ENCODE measurements at places on chromosomes 5 and 9. TPM values are rescaled to one million over a fixed set of nuclear protein-coding genes. Genes with fewer than 3 reads are reported as not detected.

DNA sequence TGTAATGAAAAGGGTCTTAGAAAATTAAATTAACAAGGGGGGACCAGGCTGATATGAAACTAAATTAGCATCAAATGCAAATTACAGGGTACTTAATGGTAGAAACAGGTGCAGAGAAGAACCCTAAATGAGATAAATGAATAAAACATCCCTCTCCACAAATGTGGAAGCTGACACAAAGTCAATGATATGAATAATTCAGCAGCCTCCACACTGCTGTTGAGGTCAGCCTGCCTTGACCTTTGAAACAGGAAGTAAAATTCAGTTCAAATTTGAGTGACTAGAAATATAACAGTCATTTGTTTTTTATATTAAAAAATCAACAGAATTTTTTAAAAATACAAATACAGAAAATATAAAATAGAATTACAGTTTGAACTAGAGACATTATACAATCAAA is 40.0 kb downstream of the EBF1 start:
- no peak for DNase-seq

GRCh38 chr5:36683821-36684434 is 77.5 kb downstream of the SLC1A3 start:
- peak; percentile 44 for DNase-seq

DNA sequence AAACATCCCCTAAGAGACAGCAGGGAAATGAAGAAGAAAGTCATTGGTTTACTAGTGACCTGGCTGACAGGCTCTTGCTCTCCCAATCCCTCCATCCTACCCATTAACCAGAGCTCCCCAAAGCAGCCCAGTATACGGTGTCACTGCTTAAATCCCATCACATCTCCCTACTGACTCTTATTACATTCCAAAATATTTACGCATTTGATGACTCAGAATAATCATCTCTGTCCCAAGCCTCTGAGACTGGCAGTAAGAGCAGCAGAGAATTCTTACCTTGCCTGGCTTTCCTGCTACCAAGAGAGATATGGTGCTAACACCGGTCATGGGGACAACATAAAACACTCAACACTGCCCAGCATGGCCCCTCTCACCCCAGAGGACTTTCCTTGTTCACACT is 20.2 kb upstream of the WHRN start:
- no peak for DNase-seq

DNA sequence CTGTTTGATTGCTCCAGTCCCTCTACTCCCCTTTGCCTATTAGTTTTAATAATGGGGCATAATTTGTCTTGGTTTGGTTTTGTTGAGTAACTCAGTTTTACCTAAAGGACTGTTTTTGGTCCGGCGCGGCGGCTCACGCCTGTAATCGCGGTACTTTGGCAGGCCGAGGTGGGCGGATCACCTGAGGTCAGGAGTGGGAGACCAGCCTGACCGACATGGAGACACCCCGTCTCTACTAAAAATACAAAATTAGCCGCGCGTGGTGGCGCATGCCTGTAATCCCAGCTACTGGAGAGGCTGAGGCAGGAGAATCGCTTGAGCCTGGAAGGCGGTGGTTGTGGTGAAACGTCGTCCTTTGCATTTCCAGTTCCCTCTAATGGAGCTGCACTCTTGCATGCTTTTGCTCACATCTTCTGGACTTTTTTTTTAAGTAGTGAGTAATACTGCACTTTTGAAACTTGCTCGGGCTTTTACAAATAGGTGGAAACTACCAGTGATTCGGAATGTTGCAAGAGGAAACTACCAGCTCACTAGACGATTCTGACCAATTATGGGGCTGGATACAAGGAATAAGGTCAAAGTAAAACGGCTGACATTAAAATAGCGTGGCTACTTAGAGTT is 721 bp upstream of the MAML1 start:
- no peak for DNase-seq

DNA sequence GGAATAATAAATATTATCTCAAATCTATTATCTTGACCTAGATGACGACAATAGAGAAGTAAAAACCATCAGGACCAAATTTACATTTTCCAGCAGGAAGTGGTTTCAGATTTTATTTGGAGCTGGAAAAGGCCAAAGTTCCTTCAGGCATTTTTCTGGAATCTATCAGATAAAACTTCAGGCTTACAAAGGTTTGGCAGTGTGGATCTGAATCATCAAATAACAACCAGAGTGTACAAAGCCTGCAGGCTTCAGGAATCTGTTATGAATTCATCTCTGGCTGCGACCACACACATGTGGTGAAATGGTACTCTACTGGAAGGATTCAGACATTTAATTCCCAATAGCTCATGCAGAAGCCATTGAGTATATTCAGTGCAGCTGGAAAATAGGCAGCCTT is 726.4 kb upstream of the GRAMD2B start:
- no peak for DNase-seq

DNA sequence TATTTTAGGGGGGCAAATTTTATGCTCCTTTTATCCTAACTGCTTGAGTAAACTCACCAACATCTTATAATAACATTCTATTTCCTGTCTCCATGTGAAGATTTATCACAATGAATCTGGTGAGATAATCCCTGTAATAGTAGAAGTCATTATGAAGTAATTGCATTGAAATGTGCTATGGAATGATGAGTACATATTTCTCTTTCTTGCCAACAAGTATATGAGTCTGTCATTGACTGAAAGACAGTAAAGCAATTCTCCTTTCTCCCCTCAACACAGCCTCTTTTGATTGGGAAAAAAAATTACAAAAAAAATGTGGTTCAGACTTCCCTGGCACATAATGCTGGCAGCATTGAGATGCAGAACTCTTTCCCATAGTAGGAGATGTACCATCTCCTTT is 459.2 kb upstream of the RGMB start:
- no peak for DNase-seq

DNA sequence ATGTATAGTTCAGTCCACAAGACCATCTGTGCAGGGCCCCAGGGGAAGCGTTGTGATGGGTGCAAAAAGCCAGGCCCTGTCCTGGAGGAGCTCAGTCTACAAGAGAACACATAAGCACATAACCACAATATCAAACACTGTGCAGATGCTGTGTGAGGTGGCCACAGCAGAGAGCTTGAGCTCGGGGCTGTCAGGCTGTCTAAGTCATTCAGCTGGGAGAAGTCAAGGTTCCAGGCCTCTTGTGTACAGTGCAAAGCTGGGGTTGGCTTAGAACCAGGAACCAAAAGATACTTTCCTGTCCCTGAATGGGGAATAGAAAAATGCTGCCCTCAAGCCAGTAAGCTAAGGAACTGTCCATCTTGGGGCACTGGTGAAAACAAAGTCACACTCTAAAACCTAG is 75.0 kb downstream of the PRDM6 start:
- no peak for DNase-seq

- no peak for DNase-seq
These were observed 103.3 kb downstream of the MRPS27 start for GRCh38 chr5:72216756-72217155.

The FBP1 gene
- total RNA-seq = not detected

The OR1J2 gene
- not detected for total RNA-seq

The ANKRD34B gene
- total RNA-seq = 0.16 TPM

The ANKRD31 gene
- 0.94 TPM for total RNA-seq

The DOCK8 gene
- 3.6 TPM for total RNA-seq

The ADAMTSL1 gene
- total RNA-seq = 7.3 TPM

The PCDHGB2 gene
- total RNA-seq = 8.3 TPM

The CORO2A gene
- 5.1 TPM for total RNA-seq

The MARCOL gene
- not detected for total RNA-seq
